Right lung (tissue), 10 donors: ENCODE measurements at places on chromosomes 2 and 18. TPM values are rescaled to one million over a fixed set of nuclear protein-coding genes. Genes with fewer than 3 reads are reported as not detected.

DNA sequence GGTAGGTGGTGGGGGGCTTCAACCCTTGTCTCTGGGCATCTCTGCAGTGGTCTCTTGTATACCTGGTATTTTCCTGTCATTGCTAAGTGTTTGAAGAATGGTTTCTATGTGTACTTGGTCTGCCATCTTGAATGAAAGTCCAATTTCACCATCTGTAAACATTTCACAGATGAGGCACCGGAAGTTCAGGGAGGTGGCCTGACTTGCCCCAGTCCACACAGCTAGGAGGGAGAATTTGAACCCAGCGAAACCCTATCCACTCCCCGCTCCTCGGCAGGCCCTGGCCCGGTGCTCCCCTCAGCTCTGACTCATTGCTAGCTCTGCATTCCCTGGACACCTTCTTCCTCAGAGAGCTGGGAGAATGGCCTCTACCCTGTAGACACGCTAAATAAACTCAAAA is 30.5 kb downstream of the ZAP70 start:
- no peak for DNase-seq

- DNase-seq, result no peak
Observed at GRCh38 chr18:48073211-48073930, 142.9 kb upstream of the SMAD2 start.

DNA sequence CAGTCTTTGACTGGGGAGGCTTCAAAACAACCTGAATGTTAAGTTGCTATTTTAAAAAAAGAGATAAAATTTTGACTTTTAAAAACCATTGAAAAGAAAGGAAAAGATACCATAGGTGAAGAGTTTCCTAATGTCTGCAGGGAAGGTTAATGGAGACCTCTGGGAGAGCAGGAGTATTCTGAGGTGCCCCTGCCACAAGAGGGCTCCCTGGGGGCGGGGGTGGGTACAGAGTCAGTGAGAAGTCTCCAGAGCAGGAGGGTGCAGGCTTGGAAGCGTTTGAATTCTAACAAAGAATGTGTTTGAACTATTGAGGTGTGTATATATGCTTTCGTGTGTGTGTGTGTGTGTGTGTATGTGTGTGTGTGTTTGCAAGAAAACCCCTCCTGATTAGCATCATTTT is 46.7 kb upstream of the ST6GAL2 start:
- no peak for DNase-seq

DNA sequence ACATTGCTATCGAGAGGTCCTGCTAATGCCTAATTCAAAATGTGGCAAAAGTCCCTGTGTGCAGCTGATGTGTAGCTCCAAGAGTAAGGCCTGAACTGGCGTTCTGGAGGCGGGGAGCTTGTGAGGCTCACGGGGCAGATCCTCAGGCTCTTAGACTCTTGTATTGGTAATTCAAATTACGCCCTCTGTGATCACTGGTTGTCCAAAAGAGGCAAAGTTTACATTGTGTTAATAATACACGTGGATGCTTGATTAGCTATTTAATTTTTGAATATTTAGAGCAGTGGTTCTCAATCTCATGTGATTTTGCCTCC is 12.4 kb upstream of the CRYGA start:
- no peak for DNase-seq

GRCh38 chr2:189159717-189160116 is 19.8 kb downstream of the COL5A2 start:
- no peak for DNase-seq

DNA sequence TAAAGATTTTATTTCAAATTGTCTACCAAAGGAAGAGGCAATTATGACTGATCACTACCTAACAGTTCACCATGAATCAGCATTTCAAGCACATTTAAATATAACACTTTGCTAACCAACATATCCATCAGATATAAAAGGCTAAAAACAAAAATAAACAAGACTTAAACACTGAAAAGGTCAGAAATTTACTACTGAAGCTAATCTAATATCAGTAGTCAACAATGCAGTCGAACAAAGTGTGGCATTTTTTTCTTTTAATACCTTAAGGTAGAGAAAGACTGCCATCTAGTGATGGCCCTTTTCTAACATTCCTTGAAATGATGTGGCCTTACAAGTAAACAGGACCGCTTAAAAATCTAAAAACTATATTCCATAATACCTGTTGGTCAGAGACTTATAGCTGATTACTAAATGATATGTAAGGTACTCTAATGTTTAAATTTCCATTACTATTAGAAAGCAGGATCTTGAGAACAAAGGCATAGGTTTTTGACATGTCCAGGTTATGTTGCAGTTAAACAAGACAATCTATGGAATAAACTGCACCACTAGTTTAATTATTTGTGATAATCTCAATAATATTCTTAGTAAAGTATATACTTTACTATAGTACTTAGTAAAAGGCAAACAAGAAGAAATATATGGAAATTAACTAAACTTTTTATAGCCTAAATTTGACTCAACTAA is 80.0 kb downstream of the EXOC6B start:
- DNase-seq, result peak; percentile 57

DNA sequence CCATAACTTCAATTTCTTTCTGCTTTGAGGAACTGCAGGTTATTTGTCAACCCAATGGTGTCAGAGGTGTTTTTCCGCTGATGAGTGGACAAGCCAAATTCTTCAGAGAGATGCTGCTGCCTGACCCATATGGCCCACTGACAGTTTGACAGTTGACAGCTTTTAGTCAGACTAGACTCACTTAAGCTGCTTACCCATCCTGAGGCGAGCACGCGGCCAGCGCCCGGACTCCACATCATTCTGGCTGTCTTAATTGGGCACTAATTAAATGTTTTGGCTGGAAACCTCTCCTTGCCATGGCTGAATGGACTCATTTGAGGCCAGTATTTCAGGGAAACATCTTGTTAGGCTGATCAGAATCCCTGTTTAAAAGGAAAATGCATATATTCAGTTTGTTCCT is 316.1 kb upstream of the FANCL start:
- no peak for DNase-seq

- DNase-seq, result no peak
Observed at GRCh38 chr2:196137271-196137670, 34.1 kb downstream of the STK17B start.

GRCh38 chr2:165203689-165204559 is at the start of gene SCN3A:
TSS of gene SCN3A (minus strand) at chr2:165204050. CDS start at chr2:165176394, 27,656 bp downstream.
- DNase-seq, result peak; percentile 12

GRCh38 chr18:34867520-34867919 is 157.4 kb downstream of the DTNA start:
- no peak for DNase-seq

DNA sequence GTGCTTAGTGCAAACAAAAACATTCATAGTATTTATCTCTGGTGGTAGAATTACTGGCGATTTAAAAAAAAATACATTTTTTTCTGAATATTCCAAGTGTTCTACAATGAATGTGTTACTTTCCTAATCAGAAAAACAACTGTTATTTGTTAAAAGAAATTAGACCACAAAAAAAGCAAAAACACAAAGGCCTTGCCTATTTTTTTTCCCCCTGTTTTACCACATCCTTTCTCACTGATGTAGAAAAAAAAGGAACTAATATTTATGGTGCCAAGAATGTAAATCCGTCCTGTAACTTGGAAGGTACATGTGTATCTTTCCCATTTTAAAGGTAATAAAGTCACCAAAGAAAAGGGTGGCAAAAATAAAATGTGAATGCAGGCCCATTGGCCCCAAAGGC is 28.4 kb upstream of the MGAT4A start:
- no peak for DNase-seq

- no peak for DNase-seq
Observed at GRCh38 chr2:165572151-165572550, 102.7 kb downstream of the CSRNP3 start.

DNA sequence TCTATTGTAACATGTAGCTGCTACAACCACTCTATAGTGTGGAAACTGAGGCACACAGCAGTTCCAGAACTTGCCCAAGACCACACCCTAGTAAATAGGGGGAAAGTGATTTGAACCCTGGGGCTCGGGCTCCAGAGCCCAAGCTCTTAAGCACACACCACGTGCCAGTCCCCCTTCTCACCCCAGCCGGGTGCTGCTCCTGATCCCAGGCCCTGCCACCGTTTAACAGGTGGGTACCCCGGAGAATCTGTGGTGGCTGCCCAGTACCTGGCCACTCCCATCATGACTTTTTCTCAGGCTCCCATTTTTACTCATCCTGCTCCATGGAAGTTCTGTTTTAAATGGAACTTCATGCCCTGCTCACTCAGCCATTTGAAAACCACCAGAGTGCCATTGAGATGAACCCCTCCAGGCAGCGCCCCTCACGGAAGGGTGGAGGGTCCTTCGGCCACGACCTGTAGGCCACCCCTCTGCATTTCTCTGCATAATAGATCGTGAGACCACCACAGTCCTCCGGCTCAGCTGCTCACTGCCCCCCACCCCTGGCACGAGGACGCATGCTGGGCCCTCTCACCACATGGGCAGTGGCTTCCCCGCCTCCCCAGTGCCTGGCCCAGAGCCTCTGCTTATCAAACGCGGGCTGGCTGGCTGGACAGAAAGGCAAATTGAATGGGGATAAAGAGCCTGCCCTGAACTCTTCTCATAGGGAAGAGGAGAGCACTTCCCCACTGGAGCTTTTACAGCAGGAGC is 42.1 kb downstream of the TMEM37 start:
- DNase-seq, result no peak

- DNase-seq, result no peak
Observed at GRCh38 chr2:173354073-173354581, 545 bp upstream of the CDCA7 start.

DNA sequence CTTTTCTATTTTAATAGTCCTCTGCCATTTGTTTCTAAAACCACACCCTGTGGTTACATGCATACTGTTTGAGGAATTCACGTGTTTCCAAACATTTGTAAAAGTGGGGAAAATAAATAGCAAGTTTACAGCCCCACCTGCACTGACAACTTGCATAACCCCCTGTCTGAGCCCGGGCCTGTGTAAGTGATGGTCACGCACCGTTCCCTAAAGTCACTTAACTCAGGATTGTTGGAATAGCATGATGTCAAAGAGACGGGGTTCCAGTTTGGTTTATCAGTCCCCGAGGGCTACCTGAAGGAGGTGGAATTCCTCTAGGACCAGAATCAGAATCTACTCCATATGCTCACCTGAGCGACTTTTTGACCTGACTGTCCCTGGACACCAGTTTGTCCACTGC is 30.5 kb downstream of the ACKR3 start:
- no peak for DNase-seq

- no peak for DNase-seq
Observed at GRCh38 chr2:179900655-179901054, 39.2 kb upstream of the ZNF385B start.

- DNase-seq, result no peak
Observed at GRCh38 chr2:195027947-195028346, 629.1 kb upstream of the SLC39A10 start.

DNA sequence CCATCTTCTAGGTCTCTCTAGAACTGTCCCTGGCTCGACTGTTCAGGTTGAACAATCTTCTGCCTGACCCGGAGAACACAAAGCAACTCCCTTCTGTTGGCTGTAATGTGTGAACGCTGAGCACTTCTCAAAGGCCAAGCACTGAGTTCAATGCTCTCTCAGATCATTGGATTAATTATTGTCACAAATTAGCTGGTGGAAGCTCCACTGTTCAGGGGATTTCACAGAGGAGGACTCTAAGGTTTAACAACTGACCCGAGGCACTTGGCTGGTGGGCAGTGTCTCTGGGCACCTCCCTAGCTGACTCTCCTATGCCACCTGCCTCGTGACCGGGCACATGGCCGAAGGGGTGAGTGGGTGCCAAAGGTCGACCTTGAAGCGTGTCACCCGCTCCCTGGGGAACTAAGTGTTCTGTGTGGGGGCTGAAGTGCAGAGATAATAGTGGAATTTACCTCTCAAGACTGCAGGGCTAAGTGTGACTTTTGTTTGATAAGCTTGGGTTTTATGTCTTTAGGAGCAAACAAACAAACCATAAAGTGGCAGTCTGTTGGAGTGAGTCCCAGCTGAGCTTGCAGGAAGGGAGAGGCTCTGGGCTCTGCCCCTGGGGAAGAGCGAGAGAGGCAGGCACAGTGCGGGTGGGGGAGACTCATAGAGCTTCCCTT is 64.8 kb downstream of the BCL2L11 start:
- DNase-seq, result no peak

GRCh38 chr2:63060472-63060991 is 9.9 kb downstream of the OTX1 start:
- no peak for DNase-seq

- DNase-seq, result no peak
Observed at GRCh38 chr2:16196687-16197503, 256.5 kb downstream of the MYCN start.

DNA sequence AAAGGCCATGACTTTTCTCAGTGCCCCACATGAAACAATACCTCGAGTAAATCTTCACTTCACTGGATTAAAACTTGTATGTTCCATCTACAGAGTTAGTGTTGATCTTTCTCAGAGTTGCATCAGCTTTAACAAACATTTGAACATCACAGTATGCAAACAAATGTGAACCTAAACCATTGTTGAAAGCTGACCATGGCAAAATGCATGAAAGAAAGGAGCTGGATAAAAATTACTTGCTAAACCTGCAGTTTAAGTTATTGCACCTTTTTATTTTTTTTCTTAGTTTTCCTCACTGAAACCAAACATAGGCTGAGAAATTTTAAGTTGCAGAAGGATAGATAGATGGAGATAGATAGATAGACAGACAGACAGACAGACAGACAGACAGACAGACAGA is 107.2 kb upstream of the UGP2 start:
- no peak for DNase-seq

DNA sequence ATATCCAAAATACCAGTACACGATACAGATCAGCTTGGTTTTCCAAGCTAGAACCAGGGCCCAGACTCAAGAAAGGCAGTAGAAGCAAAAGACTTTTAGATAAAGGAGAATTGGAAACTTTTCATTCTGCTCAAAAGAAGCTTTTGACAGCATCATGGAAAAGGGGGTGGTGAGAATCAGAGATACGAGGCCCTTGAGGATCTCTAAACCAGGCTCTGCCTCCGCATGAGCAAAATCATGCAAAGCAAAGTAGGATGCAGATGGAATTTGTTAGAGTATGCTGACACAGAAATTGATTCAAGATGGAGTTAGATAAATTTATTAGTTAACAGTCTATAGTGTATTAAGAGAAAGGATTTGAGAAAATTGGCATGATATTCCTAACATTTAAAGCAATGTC is 39.8 kb downstream of the FAM98A start:
- no peak for DNase-seq

The SLC14A1 gene
- 1.7 TPM for polyA plus RNA-seq

The FEV gene
- not detected for polyA plus RNA-seq

The SERPINB2 gene
- polyA plus RNA-seq, result 0.14 TPM

The KLHL29 gene
- polyA plus RNA-seq, result 2.7 TPM

The L3MBTL4 gene
- 6.0 TPM for polyA plus RNA-seq

The ILKAP gene
- polyA plus RNA-seq, result 47.1 TPM

The NT5C1B gene
- 1.3 TPM for polyA plus RNA-seq

The UGT1A5 gene
- polyA plus RNA-seq, result not detected

The SPRED2 gene
- 36.4 TPM for polyA plus RNA-seq
